Glomerular endothelial cell (primary cell): ENCODE measurements at places on chromosomes 12 and 14.

DNA sequence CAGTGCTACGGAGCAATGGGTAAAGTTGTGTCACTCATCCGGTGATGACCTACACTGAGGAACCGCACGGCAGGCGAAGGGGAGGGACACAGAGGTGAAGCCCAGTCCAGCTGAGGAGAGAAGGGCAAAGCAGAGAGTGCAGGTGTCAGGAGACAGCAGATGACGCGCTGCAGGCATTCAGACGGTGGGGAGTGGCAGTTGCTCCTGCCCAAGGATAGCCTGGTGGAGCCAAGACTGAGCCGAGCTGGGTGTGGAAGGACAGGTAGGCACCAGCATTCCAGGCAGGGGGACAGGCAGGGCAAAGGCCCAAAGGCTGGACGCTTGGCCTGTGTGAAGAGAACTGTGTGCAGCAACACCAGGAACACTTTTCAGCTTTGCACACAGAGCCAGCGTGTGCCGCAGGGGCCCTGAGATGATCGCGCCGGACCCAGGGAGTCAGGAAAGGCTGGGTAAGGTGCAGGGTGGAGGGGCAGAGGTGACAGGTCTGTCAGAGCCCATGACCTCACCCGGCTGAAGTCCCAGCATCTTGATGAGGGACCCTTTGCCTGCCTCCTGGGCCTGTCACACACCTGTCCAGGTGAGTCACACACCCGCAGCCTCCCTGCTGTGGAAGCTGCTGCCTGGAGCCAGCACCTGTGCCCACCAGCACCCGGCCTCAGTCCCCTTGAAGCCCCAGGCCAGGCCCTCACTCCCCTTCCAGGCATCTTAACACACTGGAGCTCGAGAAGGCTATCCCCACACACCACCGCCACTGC, 48.4 kb downstream of the TSPAN11 start:
- DNase-seq: no peak

DNA sequence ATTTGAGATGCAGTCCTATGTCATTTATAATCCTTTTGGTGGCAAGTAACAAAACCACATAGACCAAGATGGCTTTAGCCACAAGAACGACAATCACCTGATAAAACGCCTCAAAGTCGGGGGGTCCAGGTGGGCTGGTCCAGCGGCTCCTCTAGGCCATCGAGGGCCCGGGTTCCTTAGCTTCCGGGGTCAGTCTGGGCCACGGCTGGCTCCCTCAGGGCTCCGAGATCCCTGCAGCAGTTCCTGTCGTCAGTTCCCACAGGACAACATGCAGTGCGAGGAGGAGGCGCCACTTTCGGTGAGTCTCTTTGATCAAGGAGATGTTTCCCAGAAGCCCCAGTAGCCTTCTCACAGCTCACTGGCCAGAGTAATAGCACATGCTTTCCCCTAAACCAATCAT, 574.6 kb downstream of the AACS start:
- DNase-seq: no peak

DNA sequence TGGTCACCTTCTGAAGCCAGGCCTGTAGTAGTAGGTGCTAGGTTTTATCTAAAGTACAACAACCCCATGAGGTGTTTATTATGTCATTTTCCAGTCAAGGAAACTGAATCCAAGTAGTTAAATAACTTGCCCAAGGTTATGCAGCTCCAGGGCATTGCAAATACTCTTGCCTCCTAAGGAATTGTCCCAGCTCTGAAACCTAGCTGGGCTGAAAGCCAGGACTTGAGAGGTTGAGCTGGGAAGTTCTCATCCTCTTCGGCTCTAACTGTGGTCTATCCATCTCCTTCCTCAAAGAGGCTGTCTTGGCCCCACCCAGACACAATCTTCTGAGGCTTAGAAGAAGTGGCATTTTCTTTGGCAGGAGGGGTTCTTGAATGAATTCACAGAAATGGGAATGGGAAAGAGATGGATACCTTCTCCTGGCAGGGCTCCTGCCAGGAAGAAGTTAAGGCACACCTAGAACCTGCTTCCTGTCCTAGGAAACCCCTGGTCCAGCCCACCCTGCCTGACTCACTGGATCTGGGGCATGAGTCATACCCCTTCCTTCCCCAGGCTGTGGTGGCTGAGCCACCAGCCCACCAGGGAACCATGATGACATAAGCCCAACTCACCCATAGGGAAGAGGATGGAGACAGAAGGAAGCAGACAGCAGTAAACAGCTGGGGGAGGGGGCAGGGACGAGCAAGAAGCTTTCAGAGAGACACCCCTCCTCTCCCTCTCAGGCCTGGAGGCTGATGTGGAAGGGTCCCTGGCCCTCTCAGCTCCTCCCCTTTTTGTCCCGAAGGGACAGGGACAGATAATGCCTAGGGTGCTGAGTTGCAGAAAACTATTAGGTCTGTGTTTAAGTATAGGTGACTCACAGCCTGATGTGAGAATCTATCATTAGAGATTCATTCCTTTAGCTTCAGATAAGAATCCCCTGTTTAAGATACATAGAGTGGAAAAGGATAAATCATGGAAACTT, 2.1 kb upstream of the PLEK2 start:
- peak; percentile 52 for DNase-seq

- DNase-seq: peak; percentile 41
These were observed 52.9 kb upstream of the OR9K2 start for GRCh38 chr12:55073043-55074022.
